ENCODE measurements at places on chromosomes 6 and 20. TPM values are rescaled to one million over a fixed set of nuclear protein-coding genes. Genes with fewer than 3 reads are reported as not detected.

KCNG1 gene
- total RNA-seq: 2.3 TPM

LY86 gene
- 64.5 TPM for total RNA-seq

PRIM2 gene
- 11.3 TPM for total RNA-seq

VIP gene
- not detected for total RNA-seq

SOBP gene
- 0.10 TPM for total RNA-seq

PHACTR1 gene
- 81.6 TPM for total RNA-seq

HLA-DQA1 gene
- total RNA-seq: 12.5 TPM

TRIM10 gene
- 0.21 TPM for total RNA-seq

CD93 gene
- total RNA-seq: 85.5 TPM

SMIM29 gene
- 12.3 TPM for total RNA-seq

ROMO1 gene
- total RNA-seq: 26.1 TPM

SYCP2 gene
- 1.8 TPM for total RNA-seq

OR2J2 gene
- total RNA-seq: not detected

LIME1 gene
- total RNA-seq: 117 TPM

TBP gene
- 5.8 TPM for total RNA-seq

CCN5 gene
- total RNA-seq: not detected

SLC26A8 gene
- 0.10 TPM for total RNA-seq

GNAS-AS1 gene
- total RNA-seq: 0.10 TPM

DEF6 gene
- total RNA-seq: 80.1 TPM

EYS gene
- under 0.01 TPM for total RNA-seq

ADAT2 gene
- total RNA-seq: 8.1 TPM

EDN1 gene
- 4.9 TPM for total RNA-seq

IRF4 gene
- 41.3 TPM for total RNA-seq

RIMS1 gene
- total RNA-seq: under 0.01 TPM

CRISP1 gene
- not detected for total RNA-seq

KHDC1 gene
- 0.21 TPM for total RNA-seq

CFAP206 gene
- not detected for total RNA-seq

PSMG4 gene
- 11.8 TPM for total RNA-seq

MAS1 gene
- 0.10 TPM for total RNA-seq

TFAP2C gene
- total RNA-seq: not detected

SLC17A9 gene
- 2.0 TPM for total RNA-seq

SLC22A2 gene
- not detected for total RNA-seq

ZBTB12 gene
- 0.21 TPM for total RNA-seq

ARG1 gene
- not detected for total RNA-seq

KCNK17 gene
- 0.52 TPM for total RNA-seq

PRSS16 gene
- total RNA-seq: 0.42 TPM

HLA-DMB gene
- total RNA-seq: 67.8 TPM

EPB41L2 gene
- 11.2 TPM for total RNA-seq

TINAG gene
- total RNA-seq: not detected

TTPAL gene
- total RNA-seq: 4.7 TPM

FARS2 gene
- total RNA-seq: 13.5 TPM

BTNL2 gene
- not detected for total RNA-seq

HDAC2 gene
- total RNA-seq: 33.6 TPM

ULBP1 gene
- total RNA-seq: 0.10 TPM

PBX2 gene
- total RNA-seq: 49.5 TPM

KIAA1755 gene
- total RNA-seq: 0.10 TPM

NCOA6 gene
- 12.2 TPM for total RNA-seq

CLPSL1 gene
- not detected for total RNA-seq

SLC22A7 gene
- not detected for total RNA-seq

CYP21A2 gene
- total RNA-seq: not detected

HLA-DQA2 gene
- 4.7 TPM for total RNA-seq

STMND1 gene
- not detected for total RNA-seq

NMBR gene
- total RNA-seq: not detected
